ENCODE measurements at places on chromosomes 5 and 9.

DNA sequence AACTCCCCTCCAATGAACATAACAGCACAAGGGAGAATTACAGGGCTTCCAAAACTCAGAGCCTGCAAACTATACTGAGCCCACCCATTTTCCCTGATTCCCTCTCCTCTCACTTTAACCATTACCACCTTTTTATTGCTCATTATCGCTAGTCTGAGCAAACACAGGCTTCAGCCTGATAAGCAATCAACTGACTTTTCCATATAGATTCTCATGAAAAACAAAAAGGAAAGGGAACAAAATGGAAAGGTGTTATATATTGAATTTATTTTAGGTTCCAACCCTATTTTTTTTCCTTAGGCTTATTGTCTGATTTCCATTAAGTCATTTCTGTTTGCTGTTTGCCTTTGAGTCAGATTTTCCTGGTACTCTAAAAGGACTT, 27.9 kb downstream of the SEMA6A start:
- no peak for DNase-seq

DNA sequence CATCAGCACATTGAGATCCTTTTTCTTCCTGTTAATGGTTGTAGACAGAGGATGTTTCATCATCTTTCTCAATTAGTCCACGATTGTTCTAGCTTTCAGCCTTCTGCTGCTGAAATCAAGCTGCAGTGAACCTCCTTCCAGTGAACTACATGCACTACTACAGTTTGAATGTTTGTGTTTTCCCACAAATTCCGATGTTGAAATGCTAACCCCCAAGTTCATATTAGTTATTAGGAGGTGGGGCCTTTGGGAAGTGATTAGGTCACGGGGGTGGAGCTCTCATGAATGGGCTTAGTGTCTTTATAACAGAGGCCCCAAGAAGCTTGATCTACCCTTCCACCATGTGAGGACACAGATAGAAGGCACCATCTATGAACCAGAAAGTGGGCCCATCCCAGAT, 32.9 kb downstream of the NSG2 start:
- no peak for DNase-seq

DNA sequence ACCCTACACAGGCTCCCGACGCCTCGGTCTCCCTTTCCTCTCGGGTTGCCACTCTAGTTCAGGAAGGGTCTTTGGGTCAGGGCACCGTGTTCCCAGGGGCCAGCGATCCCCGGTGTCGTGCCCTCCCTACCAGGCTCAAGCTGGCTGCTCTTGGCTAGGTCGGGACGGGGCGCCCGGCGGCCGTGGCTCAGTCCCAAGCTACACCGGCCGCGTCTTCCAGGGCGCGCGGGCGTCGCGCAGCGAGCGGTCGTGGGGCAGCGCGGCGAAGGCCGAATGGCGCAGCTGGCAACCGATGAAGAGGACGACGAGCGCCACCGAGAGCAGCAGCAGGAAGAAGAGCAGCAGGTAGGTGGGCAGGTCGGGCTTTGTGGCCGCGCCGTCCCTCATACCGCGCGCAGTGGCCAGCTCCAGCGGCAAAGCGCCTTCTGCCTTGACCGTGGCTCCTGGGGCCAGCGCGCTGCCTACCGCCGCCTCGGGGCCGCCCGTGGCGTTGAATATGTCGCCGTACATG, 892 bp downstream of the SMIM32 start:
- no peak for DNase-seq

DNA sequence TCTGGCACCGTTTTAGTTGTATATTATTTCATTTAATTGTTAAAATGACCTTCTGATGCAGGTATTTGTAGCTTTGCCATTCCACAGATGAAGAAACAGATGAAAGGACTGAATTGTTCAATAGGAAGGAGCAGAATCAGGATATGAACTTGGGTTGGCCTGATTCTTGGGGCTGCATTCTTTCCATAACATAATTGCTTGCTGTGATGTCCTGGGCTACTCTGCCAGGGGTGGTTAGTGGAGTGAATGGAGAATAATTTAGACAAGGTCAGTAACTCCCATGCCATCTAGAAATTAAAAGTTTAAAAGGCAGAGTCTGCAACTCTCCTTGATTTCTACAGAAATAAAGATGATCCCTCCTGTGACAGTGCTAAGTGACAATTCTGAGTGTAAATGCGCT, 15.9 kb downstream of the TLR4 start:
- DNase-seq: no peak

GRCh38 chr9:132585954-132586829, 3.8 kb downstream of the BARHL1 start:
- no peak for DNase-seq

GRCh38 chr5:81971111-81971711, 612 bp upstream of the ATG10 start:
- no peak for DNase-seq

GRCh38 chr9:74942801-74943200, 9.9 kb downstream of the C9orf40 start:
- DNase-seq: no peak

DNA sequence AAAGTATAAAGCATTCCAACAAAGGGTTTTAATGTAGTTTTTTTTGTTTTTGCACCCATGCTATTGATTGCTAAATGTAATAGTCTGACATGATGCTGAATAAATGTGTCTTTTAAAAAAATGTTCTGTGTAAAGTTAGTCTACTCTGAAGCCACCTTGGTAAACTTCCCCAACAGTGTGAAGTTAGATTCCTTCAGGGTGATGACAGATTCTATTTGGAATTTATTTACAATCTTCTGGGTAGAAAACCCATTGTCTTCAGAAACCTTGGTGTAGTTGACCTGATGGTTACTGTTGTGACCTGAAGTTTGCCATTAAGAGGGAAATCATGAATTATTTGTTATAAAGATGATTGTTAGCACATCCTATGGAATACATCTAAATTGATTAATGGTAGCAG, 64.7 kb upstream of the TRPC7 start:
- DNase-seq: no peak

- no peak for DNase-seq
Measured at GRCh38 chr9:76200315-76200714, 193.9 kb downstream of the RFK start.

GRCh38 chr9:105064248-105065097, 136.5 kb upstream of the ABCA1 start:
- DNase-seq: peak; percentile 29

DNA sequence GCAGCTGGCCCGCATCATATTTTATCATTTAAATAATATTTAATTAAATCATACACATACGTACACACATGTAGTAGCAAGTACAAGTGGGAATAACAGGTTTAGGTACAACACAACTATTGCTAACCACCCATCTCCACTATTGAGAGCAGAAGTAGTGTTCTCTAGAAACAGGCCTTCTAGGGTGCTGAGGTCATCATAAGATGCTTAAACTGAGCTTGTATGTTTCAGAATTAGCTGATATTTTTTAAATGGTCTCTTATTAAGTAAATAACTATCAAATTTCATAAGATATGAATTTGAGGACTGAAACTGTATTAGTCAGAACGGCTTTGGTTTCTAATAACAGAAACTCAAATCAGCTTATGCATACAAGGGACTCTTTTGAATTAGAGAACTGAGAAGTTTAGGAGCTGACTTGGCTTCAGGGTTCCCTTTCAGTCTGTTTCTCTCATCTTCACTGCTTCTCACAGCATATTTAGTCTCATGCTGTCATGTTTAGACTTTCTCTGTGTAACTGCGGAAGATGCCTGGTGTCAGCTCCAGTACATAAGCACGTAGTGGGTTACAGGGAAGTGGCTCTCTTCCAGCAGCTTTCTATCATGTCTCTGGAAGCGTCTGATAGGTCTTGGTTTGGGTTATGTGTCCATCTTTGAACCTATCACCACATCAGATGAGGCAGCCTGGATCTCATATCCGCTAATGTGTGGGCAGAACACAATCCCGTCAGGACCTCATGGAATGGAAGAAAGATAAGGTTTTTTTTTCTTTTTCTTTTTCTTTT, 25.0 kb upstream of the OCLN start:
- no peak for DNase-seq

DNA sequence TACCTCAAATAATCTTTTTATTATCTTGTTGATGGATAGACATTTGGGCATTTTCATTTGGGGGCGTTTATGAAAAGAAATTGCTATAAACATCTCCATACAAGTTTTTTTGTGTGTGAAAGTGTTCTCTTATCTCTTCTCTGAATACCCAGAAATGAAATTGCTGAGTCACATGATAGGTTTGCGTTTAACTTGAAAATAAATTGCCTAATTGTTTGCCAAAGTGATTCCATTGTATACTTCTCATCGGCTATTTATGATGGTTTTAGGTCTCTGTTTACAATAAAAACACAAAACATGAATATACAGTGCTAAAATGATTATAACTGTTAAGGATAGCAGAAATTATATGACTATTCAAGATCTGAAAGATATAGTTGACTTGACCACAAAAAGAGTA, 361.7 kb downstream of the TAF11L14 start:
- DNase-seq: no peak

DNA sequence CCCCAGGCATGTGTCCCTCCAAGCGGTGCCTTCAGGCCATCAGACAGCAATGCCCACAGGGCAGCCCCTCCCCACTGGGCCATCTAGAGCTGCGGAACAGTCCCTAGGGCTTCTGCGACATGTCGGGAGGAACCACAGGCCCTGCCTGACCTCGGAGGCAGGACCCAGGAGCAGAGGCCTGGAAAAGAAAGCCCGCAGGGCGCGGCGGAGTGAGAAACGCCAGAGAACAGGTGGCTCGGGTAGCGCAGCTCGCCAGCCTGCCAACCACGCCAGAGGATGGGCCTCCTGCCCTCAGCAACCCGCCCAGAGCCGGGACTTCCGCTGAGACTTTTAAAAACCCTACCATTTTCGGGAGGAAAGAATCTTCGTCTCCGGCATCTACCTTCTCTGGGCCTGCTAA, 715 bp downstream of the LCN8 start:
- DNase-seq: no peak

DNA sequence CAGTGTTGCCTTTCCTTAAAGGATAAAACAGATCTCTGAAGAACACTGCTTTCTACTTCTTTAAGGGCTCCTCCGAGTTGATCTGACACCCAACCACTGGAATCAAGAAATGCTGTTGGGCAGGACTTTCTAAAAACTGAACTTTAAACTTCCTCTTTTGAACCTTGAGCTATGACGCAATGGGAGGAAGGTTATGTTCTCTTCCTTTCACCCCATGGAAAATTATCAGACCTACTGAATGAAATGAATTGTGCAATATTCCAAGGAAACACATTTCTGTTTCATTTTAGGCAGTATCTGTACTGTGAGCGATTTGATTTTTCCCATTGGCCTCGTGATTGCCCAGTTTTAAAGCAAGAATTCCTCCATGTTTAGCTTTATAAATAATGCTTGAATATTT, 206.0 kb upstream of the PRR16 start:
- no peak for DNase-seq

- no peak for DNase-seq
Measured at GRCh38 chr9:17970277-17970676, 391.4 kb downstream of the SH3GL2 start.

DNA sequence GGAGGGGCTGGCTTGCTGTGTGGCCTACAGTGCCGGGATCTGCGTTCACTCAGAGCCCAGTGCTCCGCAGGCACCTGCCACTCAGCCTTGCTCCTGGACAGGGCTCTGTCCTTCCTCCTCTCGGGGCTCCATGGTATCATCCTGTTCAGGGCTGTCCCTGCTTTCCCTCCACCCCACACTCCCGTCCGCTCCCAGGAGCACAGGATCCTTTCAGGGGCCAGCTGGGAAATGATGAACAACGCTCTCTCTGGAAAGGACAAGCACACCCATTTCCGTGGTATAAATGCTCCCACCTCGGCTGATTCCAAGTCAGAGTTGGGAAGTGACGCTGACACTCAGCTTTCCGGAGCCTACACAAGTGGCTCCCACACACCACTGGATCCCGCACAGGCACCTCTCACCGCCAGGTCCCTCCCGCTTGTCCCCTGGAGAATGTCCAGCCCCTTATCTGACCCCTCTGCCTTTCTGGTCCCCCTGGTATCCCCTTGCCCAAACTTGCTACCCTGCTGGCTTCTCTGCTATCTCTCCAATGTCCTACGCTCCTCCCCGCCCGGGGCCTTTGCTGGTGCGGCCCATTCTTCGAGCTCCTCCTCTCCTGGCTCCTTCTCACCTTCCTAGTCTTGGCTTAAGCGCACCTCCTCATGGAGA, 21.3 kb downstream of the HMCN2 start:
- no peak for DNase-seq

GRCh38 chr5:51846015-51846414, 462.8 kb downstream of the ISL1 start:
- DNase-seq: no peak

- DNase-seq: no peak
Measured at GRCh38 chr5:129019401-129019908, 54.2 kb downstream of the SLC27A6 start.

DNA sequence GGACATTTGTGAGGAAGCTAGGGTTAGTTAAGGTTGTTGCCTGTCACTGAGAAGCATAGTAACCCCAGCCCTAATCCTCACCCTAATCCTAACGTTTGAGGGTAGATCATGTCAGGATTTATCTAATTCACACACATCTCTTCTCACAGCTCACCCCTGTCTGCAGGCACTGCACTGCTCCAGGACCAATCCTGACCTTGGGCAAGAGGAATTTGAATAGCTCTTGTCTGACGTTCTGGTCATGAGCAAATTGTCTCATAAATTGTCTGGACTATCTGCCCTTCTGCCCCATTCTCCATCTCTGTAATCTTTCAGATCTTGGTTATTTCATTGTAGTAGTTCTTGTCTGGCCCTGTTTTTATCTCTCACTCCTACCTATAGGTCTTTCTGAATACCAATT, 18.7 kb downstream of the CRHBP start:
- no peak for DNase-seq

- no peak for DNase-seq
Measured at GRCh38 chr9:72362680-72363139, 2.3 kb downstream of the ZFAND5 start.

DNA sequence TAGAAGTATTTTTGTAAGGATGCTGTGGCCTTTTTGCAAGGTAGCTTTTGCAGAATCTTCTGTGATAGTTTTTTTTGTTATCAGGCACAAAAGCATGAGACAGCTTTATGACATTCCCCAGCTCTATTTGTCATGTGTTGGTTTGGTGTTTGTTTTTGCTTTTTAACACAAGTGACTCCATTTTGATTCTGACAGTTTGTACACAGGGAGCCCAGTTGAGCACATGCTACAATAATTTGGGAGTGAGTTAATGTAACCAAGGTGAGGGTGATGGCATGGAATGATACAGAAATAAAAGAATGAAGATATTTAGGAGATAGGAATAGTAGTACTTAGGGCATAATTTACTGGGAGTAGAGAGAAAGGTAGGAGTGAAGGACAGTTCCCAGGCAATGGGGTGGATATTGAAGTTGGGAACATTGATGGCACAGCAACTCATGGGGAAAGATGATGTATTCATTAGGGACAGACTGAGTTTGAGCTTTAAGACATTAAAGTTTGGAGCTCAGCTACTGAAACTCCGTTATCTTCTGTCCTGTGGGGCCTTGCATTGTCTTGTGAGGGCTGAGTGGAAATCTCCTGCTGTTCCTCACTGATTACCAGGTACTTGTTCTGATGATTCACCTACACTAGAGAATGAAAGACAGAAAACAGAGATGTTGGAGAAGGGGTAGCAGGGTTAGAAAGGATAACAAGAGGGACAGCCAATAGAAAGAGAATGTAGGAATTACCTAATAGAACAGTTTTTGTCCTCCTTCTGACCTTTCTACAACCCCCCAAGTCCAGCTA, 88.3 kb upstream of the CCDC112 start:
- no peak for DNase-seq
